Type B pancreatic cell (in vitro differentiated cells): ENCODE measurements at places on chromosomes 2 and 18. TPM values are rescaled to one million over a fixed set of nuclear protein-coding genes. Genes with fewer than 3 reads are reported as not detected.

DNA sequence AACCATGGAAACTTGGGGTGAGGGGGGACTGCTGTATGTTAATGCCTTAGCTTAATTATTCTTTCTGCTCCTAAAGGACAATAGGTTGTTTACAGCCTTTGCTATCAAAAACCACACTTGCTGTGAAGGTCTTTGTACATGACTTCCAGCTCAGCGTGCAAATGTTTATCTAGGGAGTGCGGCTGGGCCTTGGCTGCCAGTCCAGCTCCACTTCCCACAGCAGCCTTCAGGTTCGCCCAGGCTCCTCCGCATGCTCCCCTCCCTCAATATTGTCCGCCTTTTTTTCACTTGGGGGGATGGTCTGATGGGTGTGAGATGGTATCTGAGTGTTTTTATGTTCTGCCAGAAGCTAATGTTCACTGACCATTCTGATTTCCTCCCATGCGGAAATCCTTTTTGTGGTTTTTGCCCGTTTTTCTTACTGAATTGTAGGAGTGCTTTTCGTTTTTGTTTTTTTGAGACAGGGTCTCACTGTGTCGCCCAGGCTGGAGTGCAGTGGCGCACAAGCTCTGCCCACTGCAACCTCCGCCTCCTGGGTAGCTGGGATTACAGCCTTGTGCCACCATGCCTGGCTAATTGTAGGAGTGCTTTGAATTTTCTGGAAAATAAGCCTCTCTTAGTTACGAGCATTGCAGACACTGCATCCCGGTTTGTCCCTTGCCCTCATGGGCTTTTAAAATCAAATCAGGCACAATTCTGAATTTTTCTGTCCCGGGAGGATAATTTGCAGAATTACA is 28.8 kb downstream of the SH3BP4 start:
- H3K4me3 ChIP-seq, result peak overlapping the region; percentile 76
- peaks cover 58% of the 10 kb centered on the region for H3K4me1 ChIP-seq
- peaks cover 16% of the 10 kb centered on the region for H3K36me3 ChIP-seq
- no peak for DNase-seq

GRCh38 chr2:74593826-74594772 is 39.6 kb downstream of the DOK1 start:
- H3K36me3 ChIP-seq, result no peaks in the 10 kb centered on the region
- H3K27ac ChIP-seq, result no peak overlapping the region
- H3K27me3 ChIP-seq, result peaks cover 48% of the 10 kb centered on the region
- no peak for DNase-seq
- peaks cover 9% of the 10 kb centered on the region for H3K4me1 ChIP-seq

Gene SGPP2
- total RNA-seq, result 7.0 and 22.4 TPM in 2 replicates

GRCh38 chr18:5424903-5425664 is 118.7 kb downstream of the EPB41L3 start:
- no peak for DNase-seq
- no peaks in the 10 kb centered on the region for H3K4me1 ChIP-seq
- H3K27me3 ChIP-seq, result no peaks in the 10 kb centered on the region
- H3K27ac ChIP-seq, result no peak overlapping the region

Gene CIDEA
- total RNA-seq, result not detected in 2 replicates

Gene CNDP1
- total RNA-seq, result 0.48 and 0.67 TPM in 2 replicates

DNA sequence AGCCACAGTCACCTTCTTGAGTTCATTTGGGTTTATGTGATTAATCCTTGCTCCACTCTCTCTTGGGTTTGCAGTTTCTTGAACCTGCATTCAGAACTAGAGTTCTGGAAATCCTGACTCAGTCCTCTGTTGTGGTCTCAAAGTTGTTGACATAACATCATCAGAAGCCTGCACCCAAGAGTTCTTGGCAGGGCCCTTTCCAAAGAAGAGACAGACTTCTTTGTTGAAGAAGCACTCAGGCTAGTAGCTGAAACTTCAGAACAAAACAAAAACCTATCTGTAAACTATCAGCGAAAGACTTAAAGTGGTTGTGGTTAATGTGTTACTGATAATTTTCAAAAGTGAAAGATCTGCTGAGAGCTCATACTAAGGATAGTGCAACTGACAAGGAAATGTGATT is 120.8 kb downstream of the FAM168B start:
- DNase-seq, result no peak
- H3K27me3 ChIP-seq, result peaks cover 14% of the 10 kb centered on the region
- no peaks in the 10 kb centered on the region for H3K36me3 ChIP-seq
- H3K4me1 ChIP-seq, result peaks cover 1% of the 10 kb centered on the region
- H3K27ac ChIP-seq, result no peak overlapping the region

Gene MOCOS
- 2.4 and 3.2 TPM in 2 replicates for total RNA-seq

Gene POTEE
- 1.8 and 3.8 TPM in 2 replicates for total RNA-seq
